CD8-positive, alpha-beta memory T cell (primary cell): ENCODE measurements at places on chromosomes 2 and 18. TPM values are rescaled to one million over a fixed set of nuclear protein-coding genes. Genes with fewer than 3 reads are reported as not detected.

DNA sequence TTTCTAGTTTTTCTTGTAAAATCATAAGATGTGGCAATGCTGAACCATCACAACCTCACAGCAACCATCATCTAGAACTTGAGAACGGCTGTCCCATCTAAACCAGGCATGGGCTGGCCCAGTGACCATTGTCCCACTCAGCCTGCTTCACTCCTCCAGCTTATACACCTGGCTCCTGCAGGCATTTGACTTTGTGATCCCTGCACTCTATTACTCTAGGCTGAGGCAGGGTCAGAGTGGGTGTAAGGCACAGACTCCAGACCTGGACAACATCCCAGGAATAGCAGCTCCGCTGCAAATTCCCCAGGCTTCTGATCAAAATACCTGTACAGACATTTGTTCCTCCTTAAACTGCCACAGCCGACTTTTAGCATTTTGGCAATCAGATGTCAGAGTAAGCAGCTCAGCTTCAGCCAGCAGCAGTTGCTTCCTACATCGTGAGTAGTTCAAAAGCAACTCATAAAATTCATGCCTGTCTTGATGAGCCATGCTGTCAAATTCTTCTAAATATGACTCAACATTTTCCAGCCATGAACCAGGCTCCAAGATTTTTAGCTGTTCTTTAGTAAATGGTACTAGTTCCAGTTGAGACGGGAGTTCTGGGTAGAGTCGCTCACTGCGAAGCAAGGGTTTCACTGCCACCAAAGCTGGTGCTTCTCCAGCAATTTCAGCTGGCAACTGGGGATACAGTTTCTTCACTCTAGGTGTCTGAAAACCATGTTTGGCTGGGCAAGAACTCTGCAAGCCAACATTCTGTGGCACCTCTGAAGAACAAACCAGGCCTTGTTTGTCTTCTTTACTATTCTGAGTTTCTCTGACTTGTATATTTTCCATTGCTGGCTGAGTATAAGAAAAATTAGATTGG lies 12.8 kb downstream of the EPG5 start:
- no peak overlapping the region for H3K4me3 ChIP-seq
- H3K27me3 ChIP-seq, result no peaks in the 10 kb centered on the region
- H3K36me3 ChIP-seq, result peaks cover 44% of the 10 kb centered on the region
- no peak overlapping the region for H3K27ac ChIP-seq

DNA sequence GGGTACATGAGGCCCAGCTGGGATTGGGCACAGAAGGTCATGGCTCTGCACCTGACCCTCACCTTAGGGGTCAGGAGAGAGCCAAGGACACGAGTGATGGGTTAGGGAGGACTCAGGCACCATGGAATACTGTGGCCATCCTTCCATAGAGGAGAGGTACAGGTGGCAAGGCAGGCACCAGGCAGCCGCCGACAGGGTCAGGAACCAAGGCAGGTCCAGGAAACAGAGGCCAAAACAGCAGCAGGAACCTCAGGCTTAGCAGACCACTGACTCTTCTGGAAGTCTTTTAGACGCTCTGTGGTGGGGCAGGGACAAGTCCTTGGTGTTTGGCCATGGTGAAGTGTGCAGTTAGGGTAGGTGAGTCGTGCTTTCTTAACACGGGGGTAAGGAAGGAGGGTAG lies 128.0 kb downstream of the NEDD4L start:
- no peak for DNase-seq
- H3K36me3 ChIP-seq, result no peaks in the 10 kb centered on the region
- H3K27ac ChIP-seq, result no peak overlapping the region
- no peaks in the 10 kb centered on the region for H3K4me1 ChIP-seq
- H3K27me3 ChIP-seq, result no peaks in the 10 kb centered on the region

DNA sequence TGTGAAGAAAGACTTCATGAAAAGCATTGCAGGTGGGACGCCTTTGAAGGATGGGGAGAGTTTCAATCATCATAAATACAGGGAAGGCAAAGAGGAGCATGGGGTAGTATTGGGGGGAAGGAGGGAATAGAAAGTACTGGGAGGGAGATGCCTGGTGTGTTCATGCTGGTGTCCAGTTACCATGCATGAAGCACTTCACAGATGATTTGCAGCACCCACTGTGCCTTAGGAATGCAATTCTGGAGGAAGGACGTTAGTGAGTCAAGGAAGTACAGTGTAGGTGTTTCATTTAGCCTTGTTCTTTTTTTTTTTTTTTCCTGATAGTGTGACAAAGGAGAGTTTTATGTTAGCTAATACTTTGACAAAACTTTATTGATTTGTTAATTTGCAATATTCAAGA lies 36.8 kb downstream of the ADAM23 start:
- no peaks in the 10 kb centered on the region for H3K4me1 ChIP-seq
- no peak overlapping the region for H3K27ac ChIP-seq
- H3K27me3 ChIP-seq, result no peaks in the 10 kb centered on the region
- H3K36me3 ChIP-seq, result no peaks in the 10 kb centered on the region
- H3K4me3 ChIP-seq, result no peak overlapping the region

- H3K4me1 ChIP-seq, result no peaks in the 10 kb centered on the region
- DNase-seq, result no peak
- H3K27me3 ChIP-seq, result no peaks in the 10 kb centered on the region
Observed at GRCh38 chr18:29241199-29241598, 1064.3 kb upstream of the CDH2 start.

GRCh38 chr2:235716875-235717496 lies 223.1 kb downstream of the AGAP1 start:
- no peaks in the 10 kb centered on the region for H3K27me3 ChIP-seq
- no peak overlapping the region for H3K4me3 ChIP-seq
- H3K27ac ChIP-seq, result no peak overlapping the region
- H3K36me3 ChIP-seq, result no peaks in the 10 kb centered on the region
- DNase-seq, result no peak

DNA sequence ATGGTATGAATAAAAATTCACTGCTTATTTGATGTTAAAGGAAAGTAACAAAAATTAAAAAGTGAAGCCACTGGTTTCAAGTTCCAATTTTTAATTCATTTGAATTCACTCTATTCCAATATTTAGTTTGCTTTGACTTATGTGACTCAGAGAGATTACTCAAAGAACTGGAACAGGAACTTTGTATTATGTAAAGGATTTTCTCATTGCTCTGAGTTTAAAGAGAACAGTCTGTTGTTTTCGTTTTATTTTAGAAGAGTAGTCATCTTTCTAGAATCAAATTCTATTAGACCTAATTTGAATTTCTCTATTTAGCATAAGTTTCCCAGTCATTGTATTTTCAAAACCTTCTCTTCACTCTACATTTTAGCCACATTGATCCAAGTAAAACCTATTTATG lies 300.1 kb upstream of the SLC8A1 start:
- H3K36me3 ChIP-seq, result no peaks in the 10 kb centered on the region
- no peaks in the 10 kb centered on the region for H3K27me3 ChIP-seq
- no peak for DNase-seq
- H3K4me3 ChIP-seq, result no peak overlapping the region
- no peak overlapping the region for H3K27ac ChIP-seq
- no peaks in the 10 kb centered on the region for H3K4me1 ChIP-seq

DNA sequence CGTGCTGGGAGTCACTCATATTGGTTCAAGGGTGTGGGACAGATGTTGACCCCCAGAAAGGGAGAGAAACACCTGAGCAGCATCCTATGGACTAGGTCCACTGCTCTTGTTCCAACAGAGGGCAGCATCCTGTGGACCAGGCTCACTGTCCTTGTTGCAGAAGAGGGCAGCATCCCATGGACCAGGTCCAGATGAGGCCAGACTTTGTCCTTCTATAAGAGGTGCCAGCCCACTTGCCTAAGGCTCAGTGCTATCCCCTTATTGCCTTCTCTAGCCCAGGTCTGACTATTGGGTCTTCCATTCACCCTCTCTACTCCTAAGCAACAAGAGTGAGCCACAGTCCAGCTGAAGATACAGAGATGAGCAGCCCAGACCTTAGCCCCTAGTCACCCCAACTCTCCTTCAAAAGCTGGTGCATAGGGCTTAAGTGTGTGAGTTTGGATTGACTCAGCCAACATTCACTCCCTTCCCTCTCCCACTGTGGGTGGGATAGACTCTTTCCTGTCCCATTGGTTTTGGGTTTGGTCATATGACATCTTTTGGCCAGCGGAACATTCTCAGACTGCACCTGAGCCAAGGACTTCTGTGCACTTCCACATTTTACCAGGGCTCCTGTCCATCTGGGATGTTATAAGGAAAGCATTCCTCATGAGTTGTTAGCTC lies 132.4 kb upstream of the GPC1 start:
- DNase-seq, result no peak
- H3K4me3 ChIP-seq, result no peak overlapping the region
- H3K27ac ChIP-seq, result no peak overlapping the region

DNA sequence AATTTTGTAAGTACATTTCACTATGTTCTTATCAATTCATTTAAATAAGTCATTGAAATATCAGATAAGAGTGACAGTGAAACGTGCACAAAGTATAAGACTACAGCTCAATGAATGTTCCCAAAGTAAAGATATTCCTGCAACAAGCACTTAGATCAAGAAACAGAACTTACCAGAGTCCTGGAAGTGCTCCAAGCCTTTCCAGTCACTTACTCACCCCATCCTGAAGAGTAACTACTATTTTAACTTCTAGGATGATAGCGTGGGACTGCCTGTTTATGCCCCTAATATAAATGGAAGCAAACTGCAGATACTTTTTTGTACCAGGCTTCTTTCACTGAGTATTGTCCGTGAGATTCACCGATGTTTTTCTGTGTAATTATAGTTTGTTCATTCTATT lies 768.9 kb downstream of the SLC4A3 start:
- no peaks in the 10 kb centered on the region for H3K36me3 ChIP-seq
- no peak for DNase-seq
- H3K4me1 ChIP-seq, result no peaks in the 10 kb centered on the region

DNA sequence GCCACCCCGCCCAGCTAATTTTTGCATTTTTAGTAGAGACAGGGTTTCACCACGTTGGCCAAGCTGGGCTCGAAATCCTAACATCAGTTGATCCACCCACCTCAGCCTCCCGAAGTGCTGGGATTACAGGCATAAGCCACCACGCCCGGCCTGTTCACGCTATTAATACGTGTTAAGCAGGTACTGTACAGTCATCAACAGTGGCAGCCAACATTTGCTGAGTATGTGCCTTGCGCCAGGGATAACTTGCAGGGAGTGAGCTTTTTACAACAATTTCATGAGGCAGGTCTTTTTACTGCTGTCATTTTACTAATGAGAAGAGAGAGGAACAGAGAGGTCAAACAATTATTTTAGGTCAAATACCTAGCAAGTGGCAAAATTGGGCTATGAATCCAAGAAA lies 115.2 kb downstream of the AP1S3 start:
- H3K27me3 ChIP-seq, result no peaks in the 10 kb centered on the region
- H3K4me3 ChIP-seq, result no peak overlapping the region
- H3K36me3 ChIP-seq, result no peaks in the 10 kb centered on the region
- H3K4me1 ChIP-seq, result no peaks in the 10 kb centered on the region
- no peak overlapping the region for H3K27ac ChIP-seq
- DNase-seq, result no peak

DNA sequence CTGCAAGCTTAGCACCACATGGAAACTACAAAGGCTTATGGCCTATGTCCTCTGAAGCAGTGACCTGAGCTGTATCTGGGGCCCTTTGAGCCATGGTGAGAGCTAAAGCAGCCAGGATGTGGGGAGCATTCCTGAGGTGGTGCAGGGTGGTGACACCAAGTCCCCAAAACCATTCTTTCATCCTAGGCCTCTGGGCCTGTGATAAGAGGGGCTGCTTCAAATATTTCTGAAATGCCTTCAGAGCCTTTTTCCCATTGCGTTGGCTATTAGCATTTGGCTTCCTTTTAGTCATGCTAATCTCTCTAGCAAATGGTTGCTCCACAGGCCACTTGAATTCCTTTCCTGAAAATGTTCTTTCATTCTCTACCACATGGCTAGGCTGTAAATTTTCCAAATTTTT lies 13.4 kb downstream of the CCDC150 start:
- H3K36me3 ChIP-seq, result no peaks in the 10 kb centered on the region
- DNase-seq, result no peak
- no peaks in the 10 kb centered on the region for H3K4me1 ChIP-seq
- no peaks in the 10 kb centered on the region for H3K27me3 ChIP-seq
- H3K27ac ChIP-seq, result no peak overlapping the region

GRCh38 chr2:37637190-37637860 lies 34.1 kb downstream of the CDC42EP3 start:
- peaks cover 49% of the 10 kb centered on the region for H3K4me1 ChIP-seq
- no peak for DNase-seq
- H3K36me3 ChIP-seq, result no peaks in the 10 kb centered on the region
- H3K4me3 ChIP-seq, result no peak overlapping the region
- no peak overlapping the region for H3K27ac ChIP-seq

- H3K36me3 ChIP-seq, result no peaks in the 10 kb centered on the region
- DNase-seq, result no peak
- no peaks in the 10 kb centered on the region for H3K27me3 ChIP-seq
- H3K4me1 ChIP-seq, result no peaks in the 10 kb centered on the region
- no peak overlapping the region for H3K4me3 ChIP-seq
Observed at GRCh38 chr2:96663177-96663576, 20.6 kb downstream of the FER1L5 start.

DNA sequence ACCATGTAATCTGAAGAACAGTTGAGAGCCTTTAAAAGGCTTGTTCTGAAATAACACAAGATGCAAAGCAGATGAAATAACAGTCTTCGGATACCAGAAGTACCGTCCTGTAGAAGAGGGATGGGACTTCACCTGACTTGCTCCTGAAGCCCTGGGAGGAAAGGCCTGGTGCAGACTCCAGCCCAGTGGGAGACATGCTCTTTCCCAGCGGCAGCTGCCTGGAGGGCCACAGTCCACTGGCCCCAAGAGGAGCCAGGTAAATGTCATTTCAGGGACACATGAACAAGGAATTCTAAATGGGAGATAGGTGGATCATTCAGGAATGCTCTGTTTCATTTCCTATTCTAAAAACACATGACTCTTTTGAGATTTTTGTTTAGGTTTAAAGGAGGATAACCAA lies 22.6 kb upstream of the CHN1 start:
- H3K4me3 ChIP-seq, result no peak overlapping the region
- no peak overlapping the region for H3K27ac ChIP-seq
- no peaks in the 10 kb centered on the region for H3K36me3 ChIP-seq
- H3K27me3 ChIP-seq, result no peaks in the 10 kb centered on the region

SLC9A2 gene
- not detected for total RNA-seq

CPS1 gene
- total RNA-seq, result 2.3 TPM
